ENCODE measurements at places on chromosomes 6 and 20.
A peak's percentile ranks its signal among the peaks of the same experiment; 100 is the strongest.

DNA sequence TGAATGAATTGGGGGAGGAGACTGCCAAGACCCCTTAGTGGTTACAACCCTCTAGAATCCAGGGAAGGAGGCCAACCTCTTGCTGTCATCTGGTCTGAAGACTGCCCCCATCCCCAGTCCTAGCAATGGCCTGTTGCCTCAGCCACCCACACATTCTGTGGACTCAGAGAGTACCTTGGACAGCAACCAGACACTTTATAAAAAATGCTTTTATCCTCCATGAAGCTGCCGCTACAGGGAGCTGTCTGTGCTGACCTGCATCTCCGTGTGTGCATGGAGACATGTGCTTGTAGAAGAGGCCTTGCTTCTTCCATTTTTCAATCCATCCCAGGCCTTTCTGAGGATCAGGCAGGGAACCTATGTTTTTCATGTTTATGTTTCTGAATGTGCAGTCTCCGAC lies 15.2 kb downstream of the CDH22 start:
- DNase-seq: peak; percentile 20

- DNase-seq: no peak
Measured at GRCh38 chr6:74066168-74066871, 370.3 kb downstream of the CD109 start.

DNA sequence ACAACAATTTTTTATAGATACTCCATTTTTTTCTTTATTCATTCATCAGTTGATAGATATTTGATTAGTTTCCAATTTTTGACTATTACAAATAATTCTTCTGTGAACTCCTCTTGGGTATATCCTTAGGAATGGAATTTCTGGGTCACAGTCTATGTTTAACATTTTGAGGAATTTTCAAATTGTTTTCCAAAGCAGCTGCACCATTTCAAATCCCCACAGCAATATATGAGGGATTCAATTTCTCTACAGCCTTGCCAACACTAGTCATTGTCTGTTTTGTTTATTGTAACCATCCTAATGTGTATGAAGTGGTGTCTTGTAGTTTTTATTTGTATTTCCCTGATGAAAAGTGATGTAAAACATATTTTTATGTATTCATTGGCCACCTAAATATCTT lies 320.3 kb upstream of the DEFB112 start:
- DNase-seq: no peak

DNA sequence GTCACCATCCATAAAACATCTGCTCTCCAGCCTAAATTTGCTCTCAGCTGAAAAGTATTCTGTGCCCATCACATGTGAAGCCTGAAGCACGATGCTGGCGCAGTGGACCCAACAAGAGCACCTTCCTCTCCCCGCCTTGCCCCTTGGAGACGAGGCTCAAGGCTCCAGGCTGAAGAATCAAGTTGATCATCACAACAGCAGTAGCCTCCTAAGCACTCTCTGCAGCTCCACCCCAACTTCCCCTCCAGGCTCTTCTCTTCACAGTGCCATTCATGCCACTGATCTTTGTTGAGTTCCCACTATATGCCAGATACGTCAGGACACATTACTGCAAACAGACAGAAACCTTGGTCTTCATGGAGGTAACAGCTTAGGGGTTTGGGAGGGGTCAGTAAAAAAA lies 41.6 kb upstream of the ZNF217 start:
- DNase-seq: no peak

- no peak for DNase-seq
Measured at GRCh38 chr6:161901740-161902426, 628.0 kb upstream of the AGPAT4 start.

- DNase-seq: no peak
Measured at GRCh38 chr6:159463119-159463829, 229.8 kb downstream of the SOD2 start.

DNA sequence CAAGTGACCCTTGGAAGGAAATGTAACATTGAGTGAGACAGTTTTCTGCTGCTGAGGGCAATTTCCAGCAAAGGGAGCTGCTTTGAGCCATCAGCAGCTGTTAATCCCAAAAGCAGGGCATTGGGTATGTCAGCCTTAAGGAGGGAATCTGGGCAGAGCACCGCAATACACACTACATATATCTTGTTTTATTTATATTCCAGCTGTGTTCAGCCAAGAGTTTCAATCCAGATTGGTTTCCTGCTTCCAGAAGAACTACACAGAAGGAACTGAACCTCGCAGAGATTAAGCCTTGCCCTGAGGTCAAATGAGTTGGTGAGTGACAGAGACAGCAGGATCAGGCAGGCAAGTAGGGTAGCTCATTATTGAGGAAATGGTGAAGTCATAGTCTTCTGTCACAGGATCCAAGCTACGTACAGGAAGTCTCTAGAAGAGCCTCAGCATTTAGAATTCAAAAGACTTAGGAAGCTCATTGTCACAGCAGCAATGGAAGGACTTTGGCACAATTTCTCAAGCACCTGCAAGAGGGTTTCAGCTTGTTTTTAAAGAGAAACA lies 109.9 kb upstream of the HEY2 start:
- no peak for DNase-seq

GRCh38 chr6:122114717-122115116 lies 284.7 kb upstream of the HSF2 start:
- DNase-seq: no peak

GRCh38 chr6:150032598-150032997 lies 7.3 kb upstream of the RAET1L start:
- no peak for DNase-seq

- DNase-seq: no peak
Measured at GRCh38 chr6:161951126-161951525, 677.3 kb upstream of the AGPAT4 start.
